ENCODE measurements at places on chromosomes 16 and 17.
A peak's percentile ranks its signal among the peaks of the same experiment; 100 is the strongest.

- no peak for DNase-seq
Observed at GRCh38 chr17:72705905-72706395, 386.5 kb downstream of the SLC39A11 start.

DNA sequence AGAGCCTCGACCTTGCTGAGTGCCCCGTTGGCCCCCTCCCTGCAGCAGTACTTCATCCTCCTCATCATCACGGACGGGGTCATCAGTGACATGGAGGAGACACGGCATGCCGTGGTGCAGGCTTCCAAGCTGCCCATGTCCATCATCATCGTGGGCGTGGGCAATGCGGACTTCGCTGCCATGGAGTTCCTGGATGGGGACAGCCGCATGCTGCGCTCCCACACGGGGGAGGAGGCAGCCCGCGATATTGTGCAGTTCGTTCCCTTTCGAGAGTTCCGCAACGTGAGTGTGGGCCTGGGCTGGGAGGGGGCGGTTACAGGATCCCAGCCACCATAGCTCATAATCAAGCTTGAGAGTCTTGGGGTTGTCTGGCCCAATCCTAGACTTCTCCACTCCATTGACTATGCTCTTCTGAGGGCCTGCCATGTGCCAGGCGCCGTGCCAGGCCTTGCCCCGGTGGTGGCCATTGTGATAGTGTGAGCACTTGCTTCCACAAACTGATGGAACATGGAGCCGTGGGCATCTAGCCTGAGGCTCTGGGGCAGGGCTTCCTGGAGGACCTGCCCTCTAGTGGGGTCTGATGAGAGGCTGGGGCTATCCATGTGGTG, 39.7 kb downstream of the PSME3IP1 start:
- no peak for DNase-seq

GRCh38 chr17:27217631-27218030, 76.3 kb upstream of the WSB1 start:
- no peak for DNase-seq

GRCh38 chr17:59299400-59300092, 31.9 kb upstream of the YPEL2 start:
- no peak for DNase-seq

DNA sequence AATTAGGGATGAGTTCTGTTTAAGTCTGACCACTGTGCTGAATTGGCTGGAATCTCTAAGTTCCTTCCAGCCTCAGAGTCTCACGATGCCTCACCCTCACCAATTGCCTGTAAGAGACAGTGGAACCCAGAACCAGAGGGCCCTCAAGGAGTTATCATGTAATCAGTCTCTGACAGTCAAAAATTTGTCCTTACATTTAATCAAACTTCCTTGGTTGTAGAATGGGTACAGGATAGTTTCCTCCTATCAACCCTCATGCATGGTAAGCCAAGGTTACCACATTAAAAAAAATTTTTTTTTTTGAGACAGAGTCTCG, 83.2 kb downstream of the CDK5R1 start:
- no peak for DNase-seq

DNA sequence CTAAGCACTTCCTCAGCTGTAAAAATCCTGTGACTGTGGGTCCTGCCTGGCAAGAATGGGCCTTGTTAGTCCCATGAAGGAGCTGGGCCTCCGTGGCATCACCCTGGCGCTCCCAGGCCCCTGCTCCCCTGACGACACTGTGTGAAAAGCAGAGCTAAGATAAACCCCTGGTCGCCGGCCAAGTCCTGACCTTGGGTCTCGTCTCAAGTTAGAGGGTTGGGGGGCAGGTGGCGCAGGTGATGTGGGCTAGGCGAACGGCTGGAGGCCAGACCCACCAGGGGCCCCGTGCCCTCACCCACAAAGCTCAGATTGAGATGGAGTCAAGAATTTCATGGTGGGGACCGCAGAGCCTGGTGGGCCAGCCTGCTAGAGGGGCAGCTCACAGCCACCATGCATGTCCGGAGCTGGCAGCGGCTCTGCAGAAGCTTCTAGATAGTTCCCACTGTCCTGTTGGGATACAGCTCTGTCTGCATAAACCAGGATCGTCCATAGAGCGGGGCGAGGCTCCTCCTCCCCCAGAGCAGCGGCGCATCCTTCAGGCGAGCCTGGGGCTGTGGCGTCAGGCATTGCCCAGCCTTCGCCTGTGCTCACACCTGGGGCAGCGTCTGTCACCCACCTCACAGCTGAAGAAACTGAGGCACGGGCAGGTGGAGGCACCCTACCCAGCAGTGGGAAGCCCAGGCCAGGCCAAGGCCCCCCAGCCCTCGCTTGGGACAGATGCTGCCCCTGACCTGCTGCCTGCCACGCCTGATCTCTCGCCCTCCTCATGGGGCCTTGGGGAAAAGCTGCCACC, 12.0 kb downstream of the CYBC1 start:
- DNase-seq: no peak

DNA sequence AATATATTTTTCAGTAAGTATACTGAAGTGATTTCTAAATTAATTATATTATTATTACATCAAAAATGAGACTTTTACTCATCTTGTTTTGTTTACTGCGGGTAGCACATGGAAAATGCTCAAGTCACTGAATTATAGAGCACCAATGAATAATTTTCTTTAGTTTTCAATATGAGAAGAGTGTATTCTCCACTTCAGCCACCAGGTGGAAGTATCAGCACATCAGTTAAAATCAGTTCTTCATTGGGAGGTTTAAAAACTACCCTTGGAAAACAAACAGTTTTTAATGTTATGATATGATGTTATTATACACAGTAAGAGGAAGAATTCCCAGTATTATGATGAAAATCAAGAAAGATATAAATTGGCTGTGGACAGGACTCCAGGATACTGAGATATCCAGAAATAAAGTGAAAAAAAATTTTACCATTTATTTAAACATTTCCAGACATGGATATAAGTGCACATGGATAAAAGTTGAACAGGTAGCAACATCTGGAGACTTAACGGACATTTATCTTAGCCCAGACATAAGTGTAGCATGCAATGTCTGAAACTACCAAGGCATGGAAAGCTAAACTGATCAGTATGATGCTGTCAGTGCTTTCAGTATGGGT, 467.3 kb downstream of the KCNJ2 start:
- DNase-seq: no peak

DNA sequence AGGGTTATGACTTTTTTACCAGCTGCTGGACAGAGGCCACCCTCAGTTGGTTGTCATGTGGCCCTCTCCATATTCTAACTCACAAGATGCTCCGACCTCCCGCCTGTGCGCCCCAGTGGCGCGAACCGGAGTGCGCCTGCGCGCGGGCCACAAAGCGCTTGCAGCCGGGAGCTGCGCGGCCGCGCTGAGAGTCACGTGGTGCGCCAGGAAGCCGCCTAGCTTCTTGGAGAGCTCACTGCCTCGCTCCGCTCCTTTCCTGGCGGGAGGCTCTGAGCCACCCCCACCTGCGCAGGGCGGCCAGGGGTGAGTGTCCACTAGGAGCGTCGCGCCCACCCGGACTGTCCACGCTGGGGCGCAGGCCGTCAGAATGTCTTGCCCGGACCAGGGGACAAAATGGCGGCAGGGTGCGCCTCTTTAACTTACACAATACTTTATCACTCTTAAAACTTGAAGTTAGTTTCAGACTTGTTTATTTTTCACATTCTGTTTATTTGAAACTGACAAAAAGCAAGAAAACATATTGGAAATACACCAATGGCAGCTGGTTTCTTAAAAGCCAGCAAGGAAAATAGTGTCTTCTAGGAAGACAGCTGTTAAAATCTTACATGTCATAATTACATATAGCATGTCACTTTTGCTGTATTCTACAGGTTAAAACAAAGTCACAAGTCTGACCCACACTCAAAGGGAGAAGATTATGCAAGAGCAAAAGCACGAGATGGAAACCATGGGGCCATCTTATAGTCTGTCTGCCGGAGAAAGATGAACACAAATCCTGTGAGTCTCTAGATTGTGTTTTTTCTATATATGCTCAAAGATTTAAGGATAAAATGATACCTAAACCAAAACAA, 357.9 kb downstream of the CNTNAP4 start:
- no peak for DNase-seq

DNA sequence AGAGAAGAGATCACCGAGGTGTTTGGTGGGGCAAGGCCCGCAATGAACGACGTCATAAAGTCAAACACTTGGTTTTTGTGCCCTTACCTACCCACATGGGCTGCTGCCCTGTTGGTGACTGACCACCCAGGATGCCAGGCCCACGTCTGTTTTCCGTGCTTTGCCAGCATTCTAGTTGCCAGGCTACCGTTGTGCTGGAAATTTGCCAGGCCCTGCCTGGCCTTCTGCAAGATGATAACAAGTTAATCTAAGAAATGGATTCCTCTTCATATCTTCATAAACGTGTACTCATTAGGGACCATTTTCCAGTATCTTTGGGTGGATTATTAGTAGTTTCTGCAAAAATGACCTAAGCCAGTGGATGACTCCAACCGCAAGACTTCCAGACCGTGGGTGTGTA, 35.4 kb downstream of the SLC6A4 start:
- no peak for DNase-seq

GRCh38 chr16:23874613-23875294, 39.0 kb downstream of the PRKCB start:
- DNase-seq: no peak

- no peak for DNase-seq
Observed at GRCh38 chr16:5379954-5380353, 282.4 kb upstream of the EEF2KMT start.

DNA sequence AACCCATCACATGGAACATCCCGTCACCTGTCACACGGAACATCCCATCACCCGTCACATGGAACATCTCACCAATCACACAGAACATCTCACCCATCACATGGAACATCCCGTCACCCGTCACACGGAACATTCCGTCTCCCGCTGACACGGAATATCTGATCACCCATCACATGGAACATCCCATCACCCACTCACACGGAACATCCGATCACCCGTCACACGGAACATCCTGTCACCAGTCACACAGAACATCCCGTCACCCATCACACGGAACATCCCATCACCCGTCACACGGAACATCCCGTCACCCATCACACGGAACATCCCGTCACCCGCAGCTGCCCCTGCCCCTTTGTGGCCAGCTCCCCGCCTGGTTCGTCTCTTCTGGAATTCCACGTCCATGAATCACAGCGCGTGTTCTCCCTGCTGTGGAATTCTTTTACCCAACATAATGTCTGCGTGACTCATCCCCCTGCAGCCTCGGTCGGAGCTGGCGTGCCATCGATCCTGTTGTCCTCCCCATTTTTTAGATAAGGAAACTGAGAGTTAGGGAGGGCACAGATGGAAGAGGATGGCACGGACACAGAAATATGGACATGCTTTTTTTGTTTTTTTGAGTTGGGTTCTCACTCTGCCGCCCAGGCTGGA, 5.6 kb downstream of the CPNE7 start:
- DNase-seq: no peak

GRCh38 chr16:23857881-23858269, 22.1 kb downstream of the PRKCB start:
- no peak for DNase-seq

DNA sequence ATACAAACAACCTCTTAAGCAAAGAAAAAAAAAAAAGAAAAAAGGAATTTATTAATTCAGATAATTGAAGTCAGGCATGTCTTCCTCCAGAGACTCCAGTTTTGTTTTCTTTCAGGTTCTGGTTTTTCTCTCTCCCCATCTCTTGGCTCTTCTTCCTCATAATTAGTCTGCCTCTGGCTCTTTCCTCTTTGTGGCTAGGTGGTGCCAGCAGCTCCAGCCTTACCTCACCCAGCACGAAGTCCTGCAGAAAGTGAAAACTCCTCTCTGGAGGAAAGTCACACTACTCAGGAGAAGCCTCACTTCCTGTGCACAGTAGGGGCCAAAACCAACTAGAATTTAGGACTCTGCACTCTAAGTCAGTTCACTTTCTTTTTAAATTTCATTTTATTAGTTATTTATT, 10.3 kb upstream of the NFAT5 start:
- DNase-seq: no peak

DNA sequence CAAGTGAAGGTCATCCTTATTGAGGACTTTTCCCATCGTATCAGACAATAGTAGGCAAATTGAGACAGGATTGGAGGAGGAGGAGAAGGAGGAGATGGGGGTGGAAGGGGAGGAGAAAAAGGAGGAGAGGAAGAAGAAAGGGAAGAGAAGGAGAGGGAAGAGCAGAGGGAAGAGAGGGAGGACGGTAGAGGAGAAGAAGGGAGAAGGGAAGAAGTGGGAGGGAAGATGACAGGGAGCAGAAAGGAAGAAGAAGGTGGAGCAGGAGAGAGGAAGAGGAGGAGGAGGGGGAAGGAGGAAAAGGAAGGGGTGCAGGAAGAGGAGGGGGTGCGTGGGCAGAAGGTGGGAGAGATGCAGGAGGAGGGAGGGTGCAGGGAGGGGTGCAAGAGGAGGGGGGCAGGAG, 26.0 kb downstream of the ABCC6 start:
- DNase-seq: no peak

- no peak for DNase-seq
Observed at GRCh38 chr17:12358477-12358876, 307.2 kb upstream of the MYOCD start.

GRCh38 chr17:8894202-8894671, 26.8 kb upstream of the PIK3R6 start:
- DNase-seq: peak; percentile 42

GRCh38 chr17:18267927-18268711, 7.7 kb downstream of the MIEF2 start:
- DNase-seq: no peak

DNA sequence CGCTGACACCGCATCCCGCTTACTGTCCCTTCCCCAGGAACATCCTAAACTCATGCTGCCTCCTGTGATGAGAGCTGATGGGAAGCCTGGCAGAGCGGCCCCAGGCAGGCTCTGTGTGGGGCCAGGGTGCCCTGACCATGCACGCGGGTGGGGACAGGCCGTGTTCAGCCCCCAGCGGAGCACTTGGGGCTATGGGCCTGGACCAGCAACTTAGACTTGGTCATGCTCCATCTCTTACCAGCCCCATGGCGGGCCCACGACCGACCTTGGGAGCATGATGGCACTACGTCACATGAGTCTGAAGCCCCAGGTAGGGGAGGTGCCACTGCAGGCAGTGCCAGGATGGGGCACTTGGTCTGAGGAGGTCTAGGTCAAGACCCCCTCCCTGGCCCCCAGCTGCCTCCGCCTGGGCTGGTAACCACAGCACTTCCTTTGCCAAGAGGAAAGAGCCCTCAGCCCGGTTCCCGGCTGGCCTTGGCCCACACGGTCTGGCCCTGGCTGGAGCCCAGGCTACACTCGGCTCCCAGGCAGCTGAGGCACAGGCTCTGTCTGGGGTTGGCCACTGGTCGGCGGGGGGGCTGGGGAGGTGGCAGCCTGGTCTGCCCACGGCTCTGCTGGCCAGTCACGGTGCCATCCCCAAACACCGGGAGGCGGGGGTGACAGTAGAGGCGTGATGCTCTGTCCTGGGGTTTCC, 25.7 kb downstream of the BAHCC1 start:
- peak; percentile 77 for DNase-seq

DNA sequence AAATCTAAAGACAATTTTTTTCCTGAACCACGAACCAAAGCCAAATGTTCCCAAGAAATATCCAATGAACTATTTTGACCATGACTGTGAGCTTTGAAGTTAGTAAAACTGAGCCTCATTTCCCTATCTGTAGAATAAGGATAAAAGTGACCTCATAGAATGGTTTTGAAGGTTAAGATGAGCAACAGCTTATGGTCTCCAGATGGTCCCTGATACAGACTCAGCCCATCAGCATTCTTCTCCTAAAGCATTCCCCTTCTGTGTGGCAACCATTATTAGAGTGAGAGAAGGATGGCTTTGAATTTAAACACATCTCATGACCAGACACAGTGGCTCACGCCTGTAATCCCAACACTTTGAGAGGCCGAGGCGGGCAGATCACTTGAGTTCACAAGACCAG, 70.1 kb downstream of the COPRS start:
- DNase-seq: no peak

GRCh38 chr17:75720656-75721462, at the start of gene ITGB4:
Gene ITGB4, plus strand, starts transcription at chr17:75721459. Its CDS starts 3,245 bp downstream, at chr17:75724704.
- DNase-seq: no peak

- DNase-seq: no peak
Observed at GRCh38 chr16:24976061-24976779, 38.9 kb downstream of the ARHGAP17 start.

All from left hindlimb (tissue), 1 donor.